Stimulated activated CD8-positive, alpha-beta memory T cell treated with anti-CD3 and anti-CD28 coated beads, Interleukin-4, amount 100 ng/mL, for 4 hours (primary cell): ENCODE measurements at places on chromosomes 13 and 19.

- DNase-seq: no peak
Measured at GRCh38 chr13:98451676-98452470, 125.0 kb downstream of the STK24 start.

DNA sequence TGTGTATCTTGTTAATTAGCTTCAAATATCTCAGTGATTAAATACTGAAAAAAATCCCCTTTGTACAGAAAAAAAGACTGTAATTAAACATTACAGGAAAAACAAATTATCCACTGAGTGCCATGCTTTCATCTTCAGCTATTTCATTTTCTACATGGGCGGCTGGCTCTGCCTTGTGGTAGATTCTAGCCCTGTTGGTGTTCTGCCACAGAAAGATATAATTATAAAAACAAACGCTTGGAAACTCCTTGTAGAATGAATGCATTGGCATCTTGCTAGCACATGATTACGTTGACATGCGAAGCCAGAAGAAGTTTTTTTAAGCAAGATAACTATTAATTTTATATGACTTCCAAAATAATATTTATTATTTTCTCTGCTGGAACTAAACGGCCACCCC is 496.8 kb downstream of the MYO16 start:
- no peak for DNase-seq

DNA sequence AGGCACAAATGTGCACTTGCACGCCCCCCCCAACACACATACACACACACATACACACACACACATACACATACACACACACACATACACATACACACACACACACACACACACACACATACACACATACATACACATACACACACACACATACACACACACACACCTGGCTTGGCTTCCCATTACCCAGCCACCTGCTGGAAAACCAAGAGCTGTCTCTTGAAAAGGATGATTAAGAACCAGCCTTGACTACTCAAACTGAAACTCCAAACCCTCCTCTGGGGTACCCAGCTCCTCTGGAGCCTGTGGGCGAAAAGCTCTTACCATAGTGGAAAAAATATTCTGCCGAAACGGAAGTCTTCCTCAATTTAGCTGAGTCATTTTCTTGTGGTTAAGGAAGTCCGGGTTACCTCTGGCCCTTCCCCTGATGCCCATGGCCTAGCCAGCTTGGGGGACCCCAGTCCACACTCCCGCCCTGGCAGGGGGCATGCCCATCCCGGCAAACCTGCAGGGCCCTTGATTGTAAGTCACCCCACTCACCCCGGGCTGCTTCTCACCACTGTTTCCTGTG is 21.9 kb downstream of the CEBPA start:
- DNase-seq: no peak

DNA sequence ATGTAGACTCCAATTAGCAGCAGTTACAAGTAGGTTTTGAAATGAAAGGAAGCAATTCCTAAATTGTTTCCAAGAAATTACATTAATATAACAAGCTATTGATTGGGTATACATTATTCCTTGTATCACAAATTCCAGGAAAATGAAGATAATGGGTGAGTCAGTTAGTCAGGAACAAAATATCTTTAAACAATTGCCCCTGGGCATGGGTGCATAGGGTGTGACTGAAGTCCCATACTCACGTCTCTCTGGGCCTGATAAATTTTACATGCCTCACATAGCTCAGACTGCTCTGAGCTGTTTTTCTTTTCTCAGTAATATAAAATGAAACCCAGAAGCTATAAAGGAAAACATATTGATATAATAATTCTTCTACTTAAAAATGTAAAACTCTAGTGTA is 87.8 kb downstream of the FNDC3A start:
- DNase-seq: no peak

DNA sequence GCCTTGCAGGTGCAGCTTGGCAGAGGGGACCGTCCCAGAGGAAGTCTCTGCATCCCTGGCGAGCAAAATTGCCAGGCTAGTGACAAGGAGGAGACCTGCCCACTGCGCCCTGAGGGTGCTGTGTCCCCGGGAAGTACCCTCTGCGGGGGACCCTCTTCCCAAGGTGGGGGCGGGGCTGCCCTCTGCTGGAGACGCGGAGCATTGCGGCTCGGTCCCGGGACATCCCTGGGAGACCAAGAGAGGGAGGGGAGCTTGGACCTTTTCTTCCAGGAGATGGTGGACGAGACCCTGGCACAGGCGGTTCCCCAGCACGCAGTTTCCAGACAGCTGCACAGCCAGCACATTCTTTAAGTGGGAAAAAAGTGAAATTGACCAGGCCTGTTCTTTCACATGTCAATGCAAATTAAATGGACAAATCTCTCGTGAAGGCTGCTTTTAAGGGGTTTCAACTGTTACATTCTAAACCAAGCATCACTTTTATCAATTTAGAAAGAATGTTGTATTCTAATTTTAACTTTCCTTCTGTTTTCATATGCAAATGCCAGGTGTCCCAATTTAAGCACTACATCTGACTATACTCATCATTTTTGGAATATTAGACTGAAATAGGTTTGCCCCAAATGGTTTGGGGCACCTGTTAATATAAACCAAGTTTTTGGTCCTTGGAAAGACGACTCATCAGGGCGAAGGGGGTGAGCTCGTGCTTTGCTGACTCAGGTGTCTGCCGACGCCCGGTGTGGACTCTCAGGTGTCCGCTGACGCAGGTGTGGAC is 60.7 kb downstream of the MCF2L start:
- peak; percentile 7 for DNase-seq

DNA sequence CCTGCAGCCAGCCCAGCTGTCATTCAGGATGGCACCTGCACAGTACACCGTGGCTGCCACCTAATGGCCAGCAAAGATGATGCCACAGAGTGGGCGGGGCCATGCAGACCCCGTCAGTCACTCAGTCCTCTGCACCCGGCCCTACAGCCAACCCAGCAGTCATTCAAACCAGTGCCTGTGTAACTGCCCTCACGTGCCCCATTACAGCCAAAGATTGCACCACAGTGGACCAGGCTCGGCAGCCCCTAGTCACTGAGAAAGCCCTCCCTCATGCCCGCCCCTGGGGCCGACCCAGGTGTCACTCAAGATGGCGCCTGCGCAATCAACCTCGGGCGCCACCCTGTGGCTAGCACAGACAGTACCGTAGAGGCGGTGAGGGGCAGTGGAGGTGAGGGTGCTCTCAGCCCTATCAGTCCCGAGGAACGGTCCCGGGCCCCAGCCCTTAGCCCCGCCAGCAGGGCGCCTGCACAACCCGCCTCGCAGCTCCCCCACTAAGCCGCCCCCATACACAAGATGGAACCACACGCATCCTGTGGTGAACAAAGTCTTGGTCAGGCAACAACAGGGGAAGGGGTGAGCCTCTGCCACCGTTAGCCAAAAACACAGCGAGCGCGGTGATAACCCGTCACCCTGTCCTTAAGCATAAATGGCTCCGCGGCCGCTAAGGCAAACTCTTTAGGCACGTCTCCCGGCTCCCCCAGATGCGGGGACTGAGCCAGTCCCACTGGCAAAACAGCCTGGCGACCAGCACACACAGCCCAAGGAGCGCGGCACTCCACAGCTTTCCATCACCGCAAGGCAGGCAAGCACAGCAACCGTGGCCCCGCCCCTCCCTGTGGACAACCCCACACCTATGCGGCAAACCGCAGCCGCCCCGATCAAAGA is 2.3 kb downstream of the PEG3 start:
- DNase-seq: no peak

DNA sequence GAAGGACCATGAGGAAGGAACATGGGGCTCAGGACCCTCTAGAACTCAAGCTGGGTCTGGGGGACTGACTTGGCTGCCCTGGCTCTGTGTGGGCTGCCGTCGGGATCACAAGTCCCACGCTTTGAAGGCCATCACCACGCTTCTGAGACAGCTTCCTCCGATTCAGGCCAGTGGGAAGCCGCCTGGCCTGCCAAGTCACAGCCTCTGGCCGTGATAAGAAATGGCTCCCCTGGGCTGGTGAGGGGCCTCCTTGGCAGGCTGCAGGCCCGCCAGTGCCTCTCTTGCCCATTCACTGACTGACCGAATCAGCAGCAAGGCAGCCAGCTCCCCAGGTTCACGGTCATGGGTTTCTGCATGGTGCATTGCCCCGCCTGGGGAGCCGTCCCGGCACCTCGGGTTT is 48.8 kb downstream of the COMP start:
- DNase-seq: no peak

GRCh38 chr13:92989301-92989700 is 237.3 kb upstream of the GPC6 start:
- no peak for DNase-seq

- DNase-seq: no peak
Measured at GRCh38 chr19:49534632-49535385, 7.0 kb downstream of the RCN3 start.

DNA sequence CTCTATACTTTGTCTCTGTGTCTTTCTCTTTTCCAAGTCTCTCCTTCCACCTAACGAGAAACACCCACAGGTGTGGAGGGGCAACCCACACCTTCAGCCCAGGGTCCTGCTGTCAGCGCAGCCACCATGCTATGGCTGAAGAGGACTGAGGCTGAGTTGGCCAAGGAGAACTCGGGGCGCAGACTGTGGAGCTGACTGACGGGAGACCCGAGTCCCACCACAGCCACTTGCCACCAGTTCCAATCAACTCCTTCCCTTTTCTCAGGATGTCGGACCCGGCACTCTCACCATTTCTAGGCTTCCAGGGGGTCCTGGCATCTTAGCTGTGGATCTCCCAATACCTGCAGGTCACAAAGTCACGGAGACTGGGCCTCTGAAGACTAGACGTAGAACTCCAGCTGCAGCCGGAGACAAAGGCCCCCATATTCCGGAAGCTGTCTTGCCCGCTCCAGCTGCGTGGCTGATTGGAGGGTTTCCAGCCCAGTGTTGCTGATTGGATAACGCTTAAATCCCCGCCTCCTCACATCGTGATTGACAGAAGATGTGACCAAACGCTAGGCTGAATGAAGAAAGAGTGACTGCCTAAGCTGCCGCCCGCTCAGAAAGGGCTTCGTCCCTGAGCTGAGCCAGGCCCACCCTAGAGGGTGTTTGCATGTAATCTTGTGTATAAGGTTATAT is 63.6 kb downstream of the ZNF429 start:
- peak; percentile 77 for DNase-seq

- DNase-seq: no peak
Measured at GRCh38 chr13:111866731-111867245, 200.2 kb upstream of the SOX1 start.
